ENCODE measurements at places on chromosomes 3 and 15. TPM values are rescaled to one million over a fixed set of nuclear protein-coding genes. Genes with fewer than 3 reads are reported as not detected.

The CPNE9 gene
- not detected for total RNA-seq

DNA sequence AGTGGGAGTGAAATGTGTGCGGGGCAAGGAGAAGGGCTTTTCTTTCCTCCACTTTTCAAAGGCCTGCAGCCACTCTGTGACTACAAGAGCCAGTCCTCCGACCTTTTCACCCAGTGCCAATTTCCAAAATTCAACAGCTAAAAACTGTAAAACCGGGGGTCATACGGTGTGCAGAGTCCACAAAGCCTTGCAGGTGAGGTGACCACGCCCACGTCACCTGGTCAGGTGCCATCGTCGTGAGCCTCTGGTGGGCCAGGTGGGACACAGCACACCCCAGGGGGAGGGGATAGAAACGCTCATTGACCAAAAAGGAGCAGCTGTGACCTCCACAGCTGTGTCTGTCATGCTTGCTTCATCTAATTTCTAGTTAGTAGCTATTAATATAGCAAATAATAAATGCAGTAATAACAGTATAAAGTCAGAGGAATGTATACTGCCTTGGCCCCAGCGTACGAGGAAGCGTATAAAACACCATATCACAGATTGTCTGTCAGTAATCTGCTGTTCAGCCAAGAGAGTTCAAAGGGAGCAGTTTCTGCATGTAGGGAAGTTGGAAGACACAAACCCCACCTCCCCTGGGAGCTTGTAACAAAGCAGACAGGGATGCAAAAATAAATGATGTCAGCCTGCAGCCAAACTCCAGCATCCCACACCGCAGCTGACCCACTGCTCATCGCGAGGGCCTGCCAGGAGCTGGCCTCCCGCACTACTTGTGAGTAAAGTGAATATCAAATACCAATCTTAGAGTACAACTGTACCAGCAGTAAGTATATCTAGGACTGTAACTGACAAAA lies 86.7 kb downstream of the VGLL4 start:
- H3K27ac ChIP-seq = peak overlapping the region; percentile 66
- H3K4me3 ChIP-seq = no peak overlapping the region
- DNase-seq = no peak
- peaks cover 10% of the 10 kb centered on the region for H3K36me3 ChIP-seq

GRCh38 chr15:42133886-42134502 lies 22.4 kb downstream of the PLA2G4F start:
- H3K27ac ChIP-seq = no peak overlapping the region
- no peak for DNase-seq
- no peaks in the 10 kb centered on the region for H3K27me3 ChIP-seq
- H3K4me3 ChIP-seq = no peak overlapping the region

DNA sequence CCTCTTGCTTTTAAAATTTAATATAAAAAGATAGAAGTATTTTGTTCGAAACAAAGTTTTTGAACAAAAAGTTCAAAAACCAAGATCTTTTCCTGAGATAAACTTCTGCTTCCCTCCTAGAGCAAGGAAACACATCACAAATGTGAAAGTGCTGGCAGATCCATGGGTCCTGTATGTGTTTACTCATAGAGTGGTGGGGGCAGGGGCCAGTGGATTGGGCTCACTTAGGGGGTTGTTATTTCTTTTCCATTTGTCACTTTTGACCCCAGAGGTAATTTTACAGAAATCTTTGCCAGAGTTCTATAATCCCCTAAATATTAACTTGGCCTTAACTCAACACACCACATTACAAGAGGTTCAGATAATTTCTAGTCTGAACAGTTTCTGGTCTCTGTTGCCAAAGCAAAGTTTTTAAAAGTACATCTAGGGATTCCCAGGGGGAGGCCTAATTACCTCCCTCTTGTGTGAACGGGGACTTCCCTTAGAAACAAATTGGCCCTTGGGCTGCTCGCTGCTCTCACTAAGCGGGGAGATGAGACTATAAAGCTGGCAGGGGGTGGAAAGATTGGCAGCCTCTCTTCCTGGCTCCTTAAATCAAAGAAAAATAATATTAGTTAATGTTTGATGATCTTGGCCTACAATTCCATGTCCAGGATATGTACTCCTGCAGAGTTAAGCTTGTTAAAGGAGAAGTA lies 66.8 kb upstream of the PTX3 start:
- no peaks in the 10 kb centered on the region for H3K27me3 ChIP-seq
- H3K36me3 ChIP-seq = no peaks in the 10 kb centered on the region
- H3K27ac ChIP-seq = no peak overlapping the region
- no peak for DNase-seq

DNA sequence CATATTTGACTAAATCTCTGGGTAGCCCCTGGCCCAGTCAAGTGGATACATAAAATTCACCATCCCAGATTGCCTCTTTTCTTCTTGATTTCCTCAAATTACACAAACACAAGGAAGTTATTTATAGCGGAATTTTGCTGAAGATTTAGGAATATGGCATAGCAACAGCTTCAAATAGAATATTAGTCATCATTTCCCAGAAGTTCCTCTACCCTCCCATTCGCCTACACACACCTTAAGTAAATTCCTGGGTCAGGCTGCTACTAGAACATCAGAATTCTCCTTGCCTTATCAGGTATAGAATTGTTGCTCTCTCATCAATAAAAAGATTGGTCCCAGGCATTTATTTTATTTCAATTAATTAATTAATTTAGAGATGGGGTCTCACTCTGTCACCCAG lies 31.6 kb downstream of the MESD start:
- DNase-seq = no peak
- H3K4me1 ChIP-seq = no peaks in the 10 kb centered on the region
- no peaks in the 10 kb centered on the region for H3K27me3 ChIP-seq
- peaks cover 34% of the 10 kb centered on the region for H3K36me3 ChIP-seq
- H3K4me3 ChIP-seq = no peak overlapping the region

- H3K4me1 ChIP-seq = no peaks in the 10 kb centered on the region
- H3K36me3 ChIP-seq = no peaks in the 10 kb centered on the region
These were observed 30.7 kb downstream of the HCN4 start for GRCh38 chr15:73338058-73338457.

DNA sequence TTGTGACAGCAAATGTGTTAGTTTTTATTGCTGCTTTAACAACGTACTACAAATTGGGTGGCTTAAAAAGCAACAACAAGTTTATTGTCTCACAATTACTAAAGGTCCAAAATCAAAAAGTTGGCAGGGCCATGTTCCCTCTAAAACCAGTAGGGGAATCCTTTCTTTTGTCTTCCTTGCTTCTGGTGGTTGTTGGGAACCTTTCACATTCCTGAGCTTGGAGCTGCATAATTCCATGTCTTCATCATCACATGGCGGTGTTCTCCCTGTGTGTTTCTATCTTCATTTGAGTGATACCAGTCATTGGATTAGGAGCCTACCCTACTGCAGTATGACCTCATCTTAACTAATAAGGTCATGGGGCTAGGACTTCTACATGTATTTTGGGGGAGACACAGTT lies 7.4 kb downstream of the SPRED1 start:
- H3K4me1 ChIP-seq = peaks cover 17% of the 10 kb centered on the region
- H3K27me3 ChIP-seq = no peaks in the 10 kb centered on the region
- H3K36me3 ChIP-seq = no peaks in the 10 kb centered on the region
- H3K4me3 ChIP-seq = no peak overlapping the region

Measured in ascending aorta (tissue), 2 donors.